ENCODE measurements at places on chromosomes 5 and 9.

DNA sequence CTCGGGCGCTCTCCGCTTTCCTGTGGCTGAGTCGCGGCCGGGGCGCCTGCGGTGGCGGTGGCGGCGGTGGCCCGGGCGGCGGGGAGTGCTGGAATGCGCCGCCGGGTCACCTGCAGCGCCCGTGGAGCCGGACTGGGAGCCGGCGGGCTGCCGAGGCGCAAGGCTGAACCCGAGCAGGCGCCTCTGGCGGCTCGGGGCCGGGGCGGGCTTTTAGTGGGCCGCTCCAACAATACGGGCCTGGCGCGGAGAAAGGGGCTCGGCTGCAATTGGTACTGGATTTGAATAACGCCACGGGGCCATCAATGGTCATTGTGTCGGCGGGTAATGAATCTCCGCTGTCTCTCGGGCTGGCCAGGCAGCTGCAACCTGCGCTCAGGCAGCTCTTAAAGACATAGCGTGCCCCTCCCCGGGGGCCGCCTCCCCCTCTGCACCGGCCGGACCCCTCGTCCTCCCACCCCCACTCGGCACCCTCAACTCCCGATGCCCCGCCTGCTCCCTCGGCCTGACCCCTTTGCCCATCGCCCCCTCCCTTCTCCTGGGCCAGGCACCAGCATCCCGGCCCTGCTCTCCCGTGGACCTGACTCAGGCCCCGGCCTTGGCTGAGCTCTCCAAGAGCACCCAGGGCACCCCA, 22.1 kb downstream of the URM1 start:
- no peak for DNase-seq

DNA sequence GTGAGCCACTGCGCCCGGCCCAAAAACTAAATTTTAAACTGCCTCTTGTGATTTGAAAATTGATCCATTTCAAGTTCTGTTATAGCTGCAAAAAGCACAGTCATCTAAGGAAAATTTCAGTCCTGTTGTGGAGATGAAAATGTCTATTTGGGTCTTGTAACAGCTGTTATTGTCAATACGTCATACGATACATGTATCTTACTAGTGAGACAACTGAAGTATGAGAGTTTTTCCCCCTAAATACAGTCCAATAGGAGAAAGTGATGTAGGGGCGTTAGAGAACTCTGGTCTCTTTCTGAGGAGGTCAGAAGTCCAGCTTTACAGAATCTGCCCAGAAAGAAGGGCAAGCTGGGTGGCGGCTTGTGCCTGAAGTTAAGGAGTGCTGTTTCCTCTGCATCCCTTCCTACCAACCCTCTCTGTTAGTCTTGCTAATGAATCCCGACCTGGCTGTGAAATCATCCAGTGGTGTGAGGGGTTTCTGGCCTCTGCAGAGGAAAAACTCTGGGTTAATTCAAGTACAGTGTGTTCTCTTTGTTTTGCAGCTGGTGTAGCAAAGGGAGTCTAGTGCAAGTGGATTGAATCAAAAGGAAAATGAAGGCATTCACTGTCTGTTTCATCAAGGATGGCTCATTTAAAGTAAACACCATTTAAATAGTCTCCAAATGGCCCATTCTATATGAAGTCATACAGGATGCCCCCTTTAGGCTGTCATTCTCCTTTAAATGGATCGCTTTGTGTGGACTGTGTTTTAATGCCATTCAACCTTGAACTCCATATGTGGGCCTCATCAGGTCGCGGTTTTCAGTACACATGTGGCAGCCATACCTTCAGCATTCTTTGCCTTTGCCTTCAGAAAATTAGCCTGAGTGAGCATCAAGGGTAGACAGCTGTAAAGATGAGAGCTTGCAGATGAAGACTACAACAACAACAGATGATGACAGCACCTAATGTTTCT, 59.0 kb downstream of the AOPEP start:
- no peak for DNase-seq

- no peak for DNase-seq
Observed at GRCh38 chr5:60274747-60275146, 381.2 kb upstream of the PDE4D start.

GRCh38 chr9:126448865-126449577, 122.4 kb downstream of the MVB12B start:
- no peak for DNase-seq

DNA sequence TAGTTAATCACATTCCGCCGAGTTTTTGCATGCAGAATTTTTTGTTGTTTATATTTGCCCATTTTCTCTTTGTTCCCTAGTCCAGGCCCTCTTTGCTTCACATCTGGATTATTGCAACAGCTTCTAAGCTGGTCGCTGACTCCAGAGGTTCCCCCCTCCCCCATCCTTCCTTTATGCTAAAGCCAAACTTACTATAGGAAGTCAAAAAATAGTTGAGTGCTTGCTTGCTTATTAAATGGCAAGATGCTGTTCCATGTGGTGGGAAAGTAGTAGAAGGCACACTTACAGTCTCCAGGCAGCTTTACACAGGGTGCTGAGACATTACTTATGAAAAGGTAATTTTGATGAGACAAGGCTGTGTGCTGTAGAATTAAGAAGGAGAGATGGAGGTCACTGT, 1.3 kb downstream of the ZBTB34 start:
- peak; percentile 19 for DNase-seq

DNA sequence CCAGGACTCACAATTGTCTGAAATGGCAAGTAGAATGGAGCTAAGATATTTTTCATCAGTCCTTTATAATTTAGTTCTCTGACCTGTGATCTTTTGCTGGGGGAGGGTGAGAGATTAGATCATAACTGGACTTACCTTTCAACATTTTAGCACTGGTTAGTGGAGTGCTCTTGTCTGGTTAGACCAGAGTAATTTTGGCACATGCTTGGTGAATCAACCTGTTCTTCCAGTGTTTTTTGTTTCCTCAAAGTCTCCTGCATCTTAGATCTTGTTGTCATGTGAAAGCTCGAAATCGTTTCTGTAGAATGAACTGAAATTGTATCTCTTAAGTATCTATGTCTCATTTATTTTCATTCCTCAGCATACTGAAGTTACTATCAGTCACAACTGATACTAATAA, 122.4 kb downstream of the TLE4 start:
- DNase-seq: no peak

- no peak for DNase-seq
Observed at GRCh38 chr9:113474360-113475028, 11.0 kb downstream of the RGS3 start.

DNA sequence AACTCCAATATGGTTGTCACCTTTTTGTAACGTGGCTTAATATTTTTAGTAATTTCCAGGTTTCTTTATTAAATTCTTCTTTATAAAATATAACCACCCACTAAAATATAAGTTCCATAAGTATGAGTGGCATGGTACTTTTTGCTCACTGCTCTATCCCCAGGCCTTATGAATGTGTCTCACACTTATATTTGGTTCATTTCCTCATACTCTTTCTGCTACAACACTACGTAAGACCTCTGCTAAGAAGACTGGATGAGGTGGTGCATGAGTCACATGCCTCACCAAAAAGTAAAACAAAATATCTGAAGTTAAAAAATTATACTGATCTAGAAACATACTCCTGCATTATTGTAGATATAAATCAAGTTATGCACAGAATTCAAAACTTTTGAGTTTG, 400.9 kb downstream of the HCN1 start:
- DNase-seq: no peak

DNA sequence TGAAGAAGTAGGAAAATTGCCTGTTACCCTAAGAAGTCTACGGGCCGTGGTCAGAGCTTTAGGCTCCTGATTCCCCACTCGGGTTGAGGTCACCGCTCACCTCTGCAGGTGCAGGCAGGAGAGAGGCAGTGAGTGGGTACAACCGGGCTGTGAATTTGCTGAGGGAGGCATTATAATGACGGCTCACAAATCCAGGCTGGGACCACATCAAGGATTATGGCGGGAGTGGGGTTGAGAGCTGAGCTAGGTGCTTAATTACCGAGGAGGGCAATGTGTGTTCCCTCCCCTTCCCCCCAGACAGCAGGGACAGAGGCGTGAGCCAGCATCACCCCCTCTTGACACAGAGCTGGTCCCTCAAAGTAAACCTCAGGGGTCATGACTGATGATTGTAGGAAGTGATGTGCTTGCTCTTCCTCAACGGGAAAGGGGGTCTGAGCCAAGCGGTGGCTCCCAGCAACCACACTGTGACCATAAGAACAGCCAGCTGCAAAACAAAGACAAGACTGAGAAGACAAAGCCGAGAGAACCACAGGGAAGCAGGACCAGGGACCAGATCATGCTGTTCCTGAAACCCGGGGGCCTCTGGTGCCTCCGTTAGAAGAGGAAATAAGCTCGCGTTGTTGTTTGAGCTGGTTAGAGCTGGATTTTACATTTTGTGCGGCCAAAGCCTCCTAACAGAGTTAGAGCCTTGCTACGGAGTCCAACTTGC, 77.7 kb downstream of the OLFM1 start:
- DNase-seq: no peak

- peak; percentile 31 for DNase-seq
Observed at GRCh38 chr5:114362977-114363761, 1.3 kb downstream of the KCNN2 start.

DNA sequence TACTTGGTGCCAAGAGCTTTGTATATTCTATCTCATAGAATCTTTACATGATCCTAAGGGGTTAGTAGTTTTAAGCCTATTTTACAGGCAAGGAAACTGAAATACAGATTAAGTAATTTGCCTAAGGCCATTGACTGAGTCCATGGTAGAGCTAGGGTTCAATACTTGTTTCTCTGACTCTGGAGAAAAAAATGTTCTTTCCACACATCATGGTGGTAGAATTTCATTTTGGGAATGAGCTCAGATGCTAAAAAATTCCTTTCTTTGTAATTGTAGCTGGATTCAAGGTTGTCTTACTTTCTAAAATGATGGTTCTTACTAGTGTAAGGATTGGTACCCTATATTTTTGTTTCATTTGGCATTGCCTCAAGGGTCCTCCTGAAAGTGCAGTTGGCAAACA, 86.0 kb downstream of the ANKRD55 start:
- DNase-seq: no peak

DNA sequence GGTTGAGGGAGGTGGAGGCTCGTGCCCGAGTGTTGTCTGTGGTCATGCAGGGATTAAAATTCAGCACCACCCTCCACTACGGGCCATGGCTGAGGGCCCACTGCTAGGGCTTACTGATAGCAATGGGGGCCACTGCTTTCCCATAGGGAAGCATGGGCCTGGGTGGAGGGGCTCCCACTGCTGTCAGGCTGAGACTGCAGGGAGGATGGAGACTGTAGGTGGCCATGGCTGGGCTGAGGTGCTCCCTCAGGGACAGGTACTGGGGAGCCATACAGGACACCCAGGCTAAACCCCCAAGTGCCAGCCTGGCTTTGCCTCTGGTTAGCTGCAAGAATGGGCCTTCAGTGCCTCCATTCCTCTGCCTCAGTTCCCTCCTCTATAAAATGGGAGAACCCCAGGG, 26.1 kb downstream of the FAM163B start:
- no peak for DNase-seq

DNA sequence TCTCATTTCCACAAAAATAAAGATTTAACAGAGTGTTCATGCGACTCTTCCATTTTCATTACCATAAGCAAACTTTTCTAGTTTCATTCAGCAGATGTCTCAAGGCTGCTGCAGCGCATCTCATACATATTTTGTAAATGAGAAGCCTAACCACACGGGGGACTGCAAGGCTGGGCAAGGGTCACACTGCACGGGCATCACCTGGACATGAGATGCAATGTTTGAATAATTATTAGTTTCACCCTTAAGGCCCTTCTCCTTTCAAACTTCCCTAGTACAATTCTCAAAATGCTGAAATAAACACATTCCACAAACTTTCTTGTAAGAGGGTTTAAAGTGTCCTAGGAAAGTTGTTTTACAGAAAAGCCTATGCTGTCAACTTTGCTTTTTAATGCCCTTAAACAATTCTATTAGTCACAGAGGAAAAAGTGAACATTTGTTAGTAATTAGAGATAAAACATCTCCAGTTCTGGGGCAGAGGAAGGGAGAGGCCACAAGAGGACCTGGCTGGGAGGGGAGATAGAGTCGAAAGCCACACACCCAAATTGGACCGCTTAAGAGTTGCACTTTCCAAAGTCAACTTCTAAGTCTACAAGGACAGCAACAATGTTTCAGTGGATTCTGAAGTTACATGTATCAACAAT, 1.3 kb downstream of the DENND1A start:
- peak; percentile 3 for DNase-seq

- DNase-seq: no peak
Observed at GRCh38 chr9:114413861-114414301, 26.1 kb upstream of the AKNA start.

DNA sequence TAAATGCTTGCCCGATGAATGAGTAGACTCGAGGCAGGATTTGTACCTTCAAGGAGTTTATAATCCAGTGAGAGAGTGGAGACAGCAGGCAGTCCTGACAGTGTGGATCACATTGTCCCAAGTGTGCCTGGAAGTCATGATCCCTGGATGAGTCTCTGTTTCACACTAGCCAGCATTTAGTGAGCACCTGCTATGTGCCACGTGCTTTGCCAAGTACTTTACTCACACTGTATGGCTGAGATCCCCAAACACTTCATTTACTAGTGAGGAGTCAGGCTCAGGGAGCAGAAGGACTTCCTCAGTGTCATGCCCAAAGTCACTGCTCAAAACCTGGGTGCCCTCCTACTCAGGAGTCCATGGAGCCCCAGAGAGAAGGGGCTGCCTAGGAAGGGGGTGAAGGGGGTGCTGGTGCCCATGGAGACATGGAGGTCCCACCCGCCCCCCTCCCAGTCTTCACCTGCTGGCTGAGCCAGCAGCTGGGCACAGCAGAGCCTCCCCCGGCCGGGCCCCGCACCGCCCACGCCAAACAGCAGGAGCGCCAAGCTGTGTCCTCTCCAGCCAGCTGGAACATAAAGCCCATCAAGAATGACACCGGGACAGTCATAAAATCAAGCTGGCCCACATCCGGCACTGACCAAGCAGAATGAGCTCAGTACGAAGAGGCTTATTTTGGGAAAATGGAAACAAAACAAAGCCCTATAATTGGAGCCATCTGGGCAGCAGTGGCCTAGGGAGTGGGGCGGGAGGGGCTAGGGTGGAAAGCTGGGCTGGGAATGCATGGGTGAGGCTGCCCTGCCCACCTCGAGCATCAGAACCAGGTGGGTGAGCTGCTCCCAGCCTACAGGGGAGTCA, 10.6 kb downstream of the LAMC3 start:
- DNase-seq: peak; percentile 3

DNA sequence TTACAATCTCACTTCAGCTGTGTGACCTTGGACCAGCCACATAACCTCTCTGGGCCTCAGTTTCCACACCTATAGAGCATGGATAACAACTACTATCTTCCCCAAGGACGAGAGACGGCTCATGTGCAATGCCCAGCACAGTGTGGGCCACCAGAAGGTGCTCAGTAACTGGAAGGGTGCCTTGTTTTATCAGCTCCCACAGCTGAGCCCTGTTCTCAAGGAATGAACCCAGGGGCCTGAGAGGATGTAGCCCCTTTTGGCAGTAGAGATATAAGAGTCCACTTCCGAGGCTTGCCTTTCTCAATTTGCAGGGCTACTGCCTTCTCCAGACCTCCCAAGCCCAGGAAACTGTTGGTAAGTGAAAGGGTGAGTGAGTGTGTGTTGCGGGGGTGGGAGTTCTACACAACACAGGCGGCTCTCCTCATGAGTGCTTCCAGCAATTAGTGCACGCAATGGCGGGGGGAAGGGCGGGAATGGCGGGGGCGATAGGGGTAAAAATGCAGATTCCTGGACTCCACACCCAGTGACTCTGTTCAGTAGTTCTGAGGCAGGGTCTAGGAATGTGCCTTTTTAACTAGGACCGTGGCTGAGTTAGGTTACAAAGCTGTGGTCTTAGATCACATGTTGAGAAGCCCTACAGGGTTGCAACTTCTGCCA, 185.1 kb downstream of the FSTL4 start:
- DNase-seq: no peak
